ENCODE measurements at places on chromosomes 4 and X.

DNA sequence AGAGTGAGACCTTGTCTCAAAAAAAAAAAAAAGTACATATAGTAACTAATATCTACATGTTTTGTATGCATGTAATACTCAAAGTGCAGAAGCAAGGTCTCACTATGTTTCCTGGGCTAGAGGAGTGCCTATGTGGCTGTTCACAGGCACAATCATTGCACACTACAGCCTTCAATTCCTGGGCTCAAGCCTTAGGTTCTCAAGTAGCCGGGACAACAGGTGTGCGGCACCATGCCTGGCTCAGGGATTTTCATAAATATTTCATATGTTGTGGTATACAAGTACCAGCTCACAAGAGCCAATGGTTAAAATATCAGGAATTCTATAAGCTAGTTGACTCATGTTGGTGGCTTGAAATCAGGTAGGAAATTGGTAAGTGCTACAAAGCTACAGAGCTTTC is 94.8 kb downstream of the LARP7 start:
- no peak for DNase-seq

GRCh38 chr4:34643476-34643875 is 1600.8 kb downstream of the ARAP2 start:
- DNase-seq = no peak

DNA sequence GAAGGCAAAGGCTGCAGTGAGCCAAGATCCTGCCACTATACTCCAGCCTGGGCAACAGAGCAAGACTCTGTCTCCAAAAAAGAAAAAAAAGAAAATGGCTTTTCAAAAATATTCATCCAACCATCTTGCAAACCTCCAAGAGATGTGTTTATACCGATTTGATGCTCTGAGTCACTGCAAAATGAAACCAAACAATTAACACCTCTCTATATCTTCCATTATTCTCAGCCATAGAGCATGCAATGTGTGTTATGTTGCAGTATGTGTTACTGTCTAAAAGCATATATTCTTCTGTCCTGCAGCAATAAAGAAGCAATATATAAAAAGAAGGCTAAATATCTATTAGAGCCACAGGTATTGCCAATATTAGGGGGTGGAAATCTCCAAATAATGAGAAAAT is 51.4 kb downstream of the ARAP2 start:
- no peak for DNase-seq

GRCh38 chr4:105389167-105389566 is 84.7 kb downstream of the PPA2 start:
- DNase-seq = no peak

- no peak for DNase-seq
Observed at GRCh38 chr4:54322818-54323417, 93.8 kb downstream of the PDGFRA start.

DNA sequence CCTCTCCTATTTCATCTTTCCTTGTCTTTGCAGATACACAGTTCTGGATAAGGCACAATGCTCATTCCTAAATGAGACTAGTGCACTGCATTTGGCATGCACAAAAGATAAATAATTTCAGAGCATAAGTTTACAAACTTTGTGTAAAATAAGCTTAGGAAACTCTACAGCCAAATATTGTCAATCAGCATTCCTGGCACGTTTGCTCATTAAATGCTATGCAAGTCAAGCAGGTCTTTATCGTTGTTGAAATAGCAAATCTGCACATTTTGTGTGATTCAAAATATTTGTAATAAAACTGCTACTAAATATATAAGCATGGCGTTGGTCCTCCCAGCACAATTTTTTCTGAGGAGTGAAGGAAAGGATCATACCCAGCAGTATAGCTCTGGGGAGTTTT is 322.1 kb upstream of the NOCT start:
- no peak for DNase-seq

GRCh38 chrX:16462912-16463311 is 187.0 kb upstream of the S100G start:
- no peak for DNase-seq

GRCh38 chrX:130081421-130082045 is 28.8 kb downstream of the ELF4 start:
- no peak for DNase-seq

DNA sequence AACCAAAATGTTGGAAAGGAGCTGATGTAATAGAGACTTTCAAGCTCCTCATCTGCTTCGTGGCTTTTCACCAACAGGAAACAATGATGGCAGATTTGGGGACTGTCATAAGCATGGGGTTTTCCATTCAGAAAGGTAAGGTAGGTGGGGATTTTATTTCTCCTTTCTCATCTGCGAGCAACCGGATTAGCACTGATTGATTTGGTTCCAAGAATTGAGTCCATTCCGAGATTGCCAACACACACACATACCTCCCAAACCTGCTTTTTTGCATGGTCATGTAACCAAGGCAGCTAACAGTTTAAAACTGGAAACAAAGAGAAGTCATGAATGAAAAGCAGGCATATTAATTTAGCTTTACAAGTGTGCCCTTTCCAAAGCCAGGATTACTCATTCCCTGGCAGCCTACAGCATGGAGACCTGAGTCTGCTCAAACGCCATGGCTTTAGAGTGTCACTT is 63.0 kb upstream of the LNX1 start:
- DNase-seq = no peak

DNA sequence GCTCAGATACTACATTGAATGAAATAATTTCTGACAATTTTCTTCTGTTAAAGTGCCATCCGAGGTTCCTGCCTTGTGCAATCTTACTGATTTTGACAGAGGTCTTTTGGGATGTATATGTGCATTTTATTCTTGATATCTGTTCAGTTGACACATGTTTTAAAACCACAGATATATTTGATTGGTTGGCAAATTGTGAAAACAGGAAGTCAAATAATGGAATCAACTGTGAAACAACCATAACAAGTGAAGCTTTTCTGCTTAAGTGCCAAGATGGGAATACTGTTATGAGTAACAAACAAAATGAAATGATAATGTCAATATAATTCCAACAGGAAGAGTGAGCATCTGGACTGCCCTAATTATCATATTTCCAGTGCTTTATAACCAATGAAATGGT is 84.9 kb upstream of the TET2 start:
- DNase-seq = no peak

DNA sequence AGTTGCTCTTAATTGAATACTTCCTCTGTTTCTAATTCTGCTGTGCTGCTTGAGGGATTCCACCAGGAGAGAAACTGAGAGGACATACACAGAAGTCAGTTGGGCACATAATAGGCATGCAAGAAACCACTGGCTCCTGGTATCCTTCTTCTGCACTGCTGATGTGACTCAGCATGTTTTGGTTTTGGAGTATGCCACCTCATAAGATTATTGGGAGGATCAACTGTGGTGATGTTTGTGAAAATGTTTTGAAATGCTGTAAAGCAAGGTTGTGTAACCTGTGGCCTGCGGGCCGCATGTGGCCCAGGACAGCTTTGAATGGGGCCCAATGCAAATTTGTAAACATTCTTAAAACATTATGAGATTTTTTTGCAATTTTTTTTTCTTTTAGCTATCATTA is 119.6 kb downstream of the GATB start:
- DNase-seq = no peak

DNA sequence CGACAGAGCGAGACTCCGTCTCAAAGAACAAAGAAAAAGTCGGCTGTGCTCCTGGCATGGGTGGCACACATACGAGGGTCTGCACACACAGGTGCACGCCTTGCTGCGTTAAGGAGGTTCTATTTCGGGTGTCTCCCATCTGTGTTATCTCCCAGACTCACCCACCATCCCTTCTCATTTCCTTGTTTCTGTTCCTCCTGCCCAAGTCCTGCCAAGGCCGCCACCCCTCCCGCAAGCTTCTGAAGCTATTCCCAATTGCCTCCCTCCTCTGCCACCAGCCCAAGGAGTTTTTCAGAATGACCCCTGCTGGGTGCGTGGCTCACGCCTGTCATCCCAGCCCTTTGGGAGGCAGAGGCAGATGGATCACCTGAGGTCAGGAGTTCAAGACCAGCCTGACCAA is 6.0 kb upstream of the IL3RA start:
- DNase-seq = no peak

GRCh38 chr4:99821918-99822503 is 5.4 kb downstream of the DAPP1 start:
- no peak for DNase-seq

DNA sequence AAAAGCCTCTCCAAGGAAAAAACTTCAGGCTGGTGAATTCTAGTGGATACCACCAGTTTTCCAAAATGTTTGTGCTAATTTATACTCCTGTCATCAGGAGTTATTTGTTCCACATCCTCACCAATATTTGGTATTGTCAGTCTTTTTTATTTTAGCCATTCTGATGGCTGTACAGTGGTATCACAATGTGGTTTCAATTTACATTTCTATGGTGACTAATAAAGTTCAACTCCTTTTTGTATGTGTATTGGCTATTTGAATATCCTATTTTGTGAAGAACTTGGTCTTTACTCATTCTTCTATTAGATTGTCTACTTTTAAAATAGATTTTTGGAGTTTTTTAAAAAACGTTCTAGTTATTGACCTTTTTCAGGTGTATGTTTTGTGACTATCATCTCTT is 33.0 kb upstream of the FRAS1 start:
- no peak for DNase-seq

DNA sequence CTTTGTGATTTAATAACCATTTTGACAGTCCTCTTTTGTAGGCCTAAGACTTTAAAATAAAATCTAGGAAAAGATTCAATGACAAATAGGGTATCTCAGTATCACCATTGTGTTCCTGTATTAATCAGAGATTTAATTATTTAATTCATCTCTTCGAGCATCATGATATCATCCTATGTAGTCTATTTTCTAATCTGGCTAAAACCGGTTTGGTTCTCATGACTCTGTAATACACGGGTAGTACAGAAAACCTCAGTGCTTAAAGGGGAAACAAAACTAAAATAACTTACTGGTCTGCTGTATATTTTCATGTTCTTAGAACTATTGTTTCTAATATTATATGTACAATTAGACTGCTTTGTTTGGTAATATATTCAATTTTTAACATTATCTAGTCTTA is 23.7 kb upstream of the FBXW7 start:
- DNase-seq = no peak

DNA sequence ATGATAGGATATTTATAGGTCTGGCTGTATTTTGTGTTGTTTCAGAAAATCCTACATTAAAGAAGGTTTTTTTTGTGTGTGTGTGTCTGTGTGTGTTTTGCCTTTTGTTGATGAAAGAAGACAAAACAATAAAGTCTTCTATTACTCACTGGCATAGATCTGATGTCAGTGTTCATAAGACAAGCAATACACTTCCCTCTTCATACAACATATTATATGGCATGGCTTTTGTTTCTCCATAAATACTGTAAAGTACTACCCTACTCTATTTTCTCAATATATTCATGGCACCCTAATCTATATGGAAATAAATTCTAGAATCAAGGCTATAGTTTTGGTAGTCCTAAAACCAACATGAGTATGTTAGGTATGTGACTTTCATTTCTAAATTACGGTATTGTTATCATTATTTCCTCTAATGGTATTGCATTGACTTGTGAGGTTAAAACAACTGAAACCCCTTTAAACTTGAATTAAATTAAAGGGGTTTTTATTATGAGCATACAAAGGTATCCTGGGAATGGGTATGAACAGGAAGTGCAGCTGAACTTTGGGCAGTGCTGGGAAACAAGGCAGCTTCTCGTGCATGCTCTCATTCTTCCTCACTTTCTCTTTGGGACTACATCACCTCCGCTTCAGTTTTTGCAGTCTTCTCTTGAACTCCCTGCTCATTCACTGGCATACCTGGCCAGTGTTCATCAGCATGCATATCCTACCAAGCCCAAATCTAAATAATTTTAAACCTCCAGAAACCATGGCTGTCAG is 70.5 kb upstream of the PRSS48 start:
- DNase-seq = no peak

DNA sequence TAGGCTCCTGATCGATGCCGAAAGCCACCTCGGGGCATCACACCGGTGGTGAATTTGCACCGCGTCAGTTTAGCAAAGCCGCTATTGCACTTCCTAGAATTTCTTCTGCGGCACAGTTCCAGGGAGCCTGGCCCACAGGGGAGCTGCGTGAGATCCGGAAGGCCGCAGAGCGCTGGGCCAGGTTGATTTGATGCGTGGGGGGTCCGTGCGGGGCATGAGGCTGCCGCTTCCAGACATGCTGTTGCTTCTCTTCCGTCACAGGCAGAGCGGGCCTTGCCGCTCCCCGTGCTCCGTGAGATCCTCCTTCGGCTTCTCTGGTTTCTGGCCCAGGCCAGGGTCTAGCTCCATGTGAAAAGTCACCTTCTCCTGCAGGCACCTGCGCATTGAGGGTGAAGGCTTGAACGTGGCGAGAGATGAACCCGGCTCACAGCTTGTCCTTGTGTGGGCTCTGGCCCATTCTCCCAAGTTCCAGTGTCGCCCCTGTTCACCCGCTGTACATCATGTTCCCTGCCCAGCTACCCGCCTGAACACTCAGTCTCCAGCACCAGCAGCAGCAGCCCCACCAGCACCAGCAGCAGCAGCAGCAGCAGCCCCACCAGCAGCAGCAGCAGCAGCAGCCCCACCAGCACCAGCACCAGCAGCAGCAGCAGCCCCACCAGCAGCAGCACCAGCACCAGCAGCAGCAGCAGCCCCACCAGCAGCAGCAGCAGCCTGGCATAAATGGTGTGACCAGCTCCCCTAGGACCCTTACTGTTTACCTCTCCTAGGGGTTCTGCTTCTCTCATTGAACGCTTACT is 131.2 kb downstream of the TRIML1 start:
- no peak for DNase-seq

DNA sequence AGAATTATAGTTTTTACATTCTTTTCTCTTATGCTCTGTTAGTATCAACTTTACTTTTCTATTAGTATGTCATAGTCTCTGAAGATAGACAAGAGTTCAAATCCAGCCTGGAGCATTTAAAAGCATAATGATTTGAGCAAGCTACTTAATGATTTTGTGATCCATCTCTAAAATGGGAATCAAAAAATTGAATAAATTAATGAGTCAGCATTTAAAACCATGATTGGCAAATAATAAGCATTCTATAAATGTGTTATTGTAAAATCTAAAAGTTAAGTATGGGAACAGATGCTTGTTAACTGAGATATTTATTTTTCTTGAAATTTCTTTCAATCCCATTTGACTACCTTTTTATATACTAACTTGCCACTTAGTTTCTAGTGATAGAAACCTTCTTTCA is 391.6 kb downstream of the PCDH7 start:
- DNase-seq = no peak

GRCh38 chrX:8714164-8714563 is 17.8 kb downstream of the ANOS1 start:
- DNase-seq = no peak

DNA sequence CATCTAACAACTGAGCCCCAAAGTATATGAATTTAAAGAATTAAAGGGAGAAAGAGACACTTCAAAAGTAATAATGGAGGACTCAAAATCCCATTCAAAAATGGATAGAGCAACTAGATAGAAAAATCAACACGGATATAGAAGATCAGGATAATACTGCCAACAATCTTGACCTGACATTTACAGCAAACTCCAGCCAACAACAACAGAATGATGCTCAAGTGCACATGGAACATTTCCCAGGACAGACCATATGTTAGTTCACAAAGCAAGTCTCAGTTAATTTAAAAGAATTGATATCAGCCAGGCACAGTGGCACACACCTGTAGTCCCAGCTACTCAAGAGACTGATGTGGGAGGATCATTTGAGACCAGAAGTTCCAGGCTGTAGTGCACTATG is 72.0 kb upstream of the SMARCAD1 start:
- no peak for DNase-seq
